ENCODE measurements at places on chromosomes 11 and 22.
A peak's percentile ranks its signal among the peaks of the same experiment; 100 is the strongest.

DNA sequence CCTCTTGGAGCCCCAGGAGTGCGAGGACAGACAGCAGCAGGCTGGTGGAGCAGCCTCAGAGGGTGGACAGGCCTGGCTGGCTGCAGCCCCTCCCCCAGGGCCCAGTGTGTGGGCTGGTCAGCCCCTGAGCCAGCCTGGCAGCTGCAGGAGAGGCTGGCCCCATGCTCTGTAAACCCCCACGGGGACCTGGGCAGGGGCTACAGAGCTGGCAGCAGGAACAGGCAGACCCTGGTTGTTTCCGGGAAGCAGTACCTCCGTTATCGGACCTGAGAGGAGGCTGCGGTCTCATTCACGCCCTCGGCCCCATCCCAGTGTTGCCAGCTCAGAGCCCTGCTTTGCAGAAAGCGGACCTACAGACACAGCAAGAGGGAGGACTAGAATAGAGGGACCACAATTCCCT is 38.5 kb upstream of the COMT start:
- no peak for DNase-seq

DNA sequence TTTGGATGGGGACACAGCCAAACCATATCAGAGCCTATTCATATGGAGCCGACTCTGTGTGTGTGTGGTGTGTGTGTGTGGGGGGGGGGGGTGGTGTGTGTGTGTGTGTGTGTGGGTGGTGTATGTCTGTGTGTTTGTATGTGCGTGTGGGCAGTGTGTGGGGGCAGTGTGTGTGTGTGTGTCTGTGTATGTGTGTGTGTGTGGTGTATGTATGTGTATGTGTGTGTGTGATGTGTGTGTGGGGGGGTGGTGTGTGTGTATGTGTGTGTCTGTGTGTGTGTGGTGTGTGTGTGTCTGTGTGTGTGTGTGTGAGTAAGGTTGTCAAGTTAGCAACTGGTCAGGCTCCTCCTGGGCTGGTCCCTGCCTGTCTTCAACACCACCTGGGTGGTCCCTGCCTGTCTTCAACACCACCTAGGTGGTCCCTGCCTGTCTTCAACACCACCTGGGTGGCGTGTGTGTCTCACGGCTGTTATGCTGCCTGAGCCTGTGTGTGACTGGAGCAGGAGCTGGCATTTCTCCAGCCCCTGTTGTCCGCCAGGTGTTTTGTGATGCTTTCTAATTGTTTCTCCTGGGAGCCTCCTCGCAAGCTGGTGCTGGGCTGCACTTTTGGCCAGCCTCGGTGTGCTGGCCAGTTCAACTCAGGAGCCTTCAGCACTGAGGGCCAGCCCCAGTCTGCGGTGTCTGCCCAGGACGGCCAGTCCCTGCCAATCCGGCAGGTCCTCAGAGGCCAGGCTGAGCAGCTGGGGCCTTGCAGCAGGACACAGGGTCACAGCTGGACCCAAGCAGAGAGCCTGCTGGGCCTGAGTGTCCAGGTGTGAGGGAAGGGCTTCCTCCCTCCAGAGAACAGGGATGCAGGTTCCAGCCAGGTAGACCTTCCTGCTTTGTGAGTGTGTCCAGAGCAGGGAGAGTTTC is 21.5 kb upstream of the PVALB start:
- DNase-seq: no peak

GRCh38 chr11:73384872-73385689 is 8.9 kb downstream of the RELT start:
- no peak for DNase-seq

- no peak for DNase-seq
Measured at GRCh38 chr11:1193326-1194230, 29.3 kb upstream of the MUC5B start.

GRCh38 chr22:26047920-26048319 is 121.3 kb upstream of the SEZ6L start:
- no peak for DNase-seq

DNA sequence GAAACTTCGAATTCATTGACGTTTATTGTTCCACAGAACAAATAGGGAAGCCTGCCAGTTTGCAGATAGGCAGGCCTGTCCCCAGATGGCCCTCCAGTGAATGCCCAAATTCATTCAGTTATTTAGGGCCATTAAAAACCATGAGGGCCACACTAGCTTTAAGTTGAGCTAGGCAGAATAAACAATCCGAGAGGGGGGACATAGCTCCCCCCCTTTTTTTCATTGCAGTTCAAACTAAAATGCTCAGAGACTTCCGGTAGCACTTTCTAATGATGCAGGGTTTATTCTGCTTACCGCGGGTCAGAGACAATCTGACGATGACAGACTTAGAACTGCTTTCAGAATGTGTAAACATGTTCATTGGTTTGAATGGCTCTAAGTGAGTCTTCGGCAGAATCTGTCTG is 72.0 kb downstream of the ZBTB16 start:
- DNase-seq: no peak

DNA sequence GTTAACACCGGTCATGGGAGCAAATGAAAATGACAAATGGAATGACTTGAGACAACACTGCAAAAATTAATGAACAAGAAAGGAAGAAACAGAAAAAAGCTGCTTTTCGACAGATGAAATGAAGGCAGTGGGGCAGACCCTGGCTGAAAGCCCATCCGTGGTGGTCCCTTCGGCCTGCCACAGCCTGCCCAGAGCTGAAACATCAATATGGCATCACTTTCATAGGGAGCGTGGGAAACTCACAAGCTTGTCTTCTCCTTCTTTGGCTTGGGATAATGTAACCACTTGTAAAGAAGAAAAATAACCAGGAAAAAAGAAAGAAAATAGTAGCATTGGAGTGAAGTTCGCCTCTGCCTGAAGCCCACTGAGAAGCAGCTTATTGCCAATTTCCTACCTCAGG is 78.8 kb downstream of the CTTN start:
- DNase-seq: no peak

GRCh38 chr11:95132956-95133355 is 43.3 kb downstream of the ENDOD1 start:
- DNase-seq: no peak

DNA sequence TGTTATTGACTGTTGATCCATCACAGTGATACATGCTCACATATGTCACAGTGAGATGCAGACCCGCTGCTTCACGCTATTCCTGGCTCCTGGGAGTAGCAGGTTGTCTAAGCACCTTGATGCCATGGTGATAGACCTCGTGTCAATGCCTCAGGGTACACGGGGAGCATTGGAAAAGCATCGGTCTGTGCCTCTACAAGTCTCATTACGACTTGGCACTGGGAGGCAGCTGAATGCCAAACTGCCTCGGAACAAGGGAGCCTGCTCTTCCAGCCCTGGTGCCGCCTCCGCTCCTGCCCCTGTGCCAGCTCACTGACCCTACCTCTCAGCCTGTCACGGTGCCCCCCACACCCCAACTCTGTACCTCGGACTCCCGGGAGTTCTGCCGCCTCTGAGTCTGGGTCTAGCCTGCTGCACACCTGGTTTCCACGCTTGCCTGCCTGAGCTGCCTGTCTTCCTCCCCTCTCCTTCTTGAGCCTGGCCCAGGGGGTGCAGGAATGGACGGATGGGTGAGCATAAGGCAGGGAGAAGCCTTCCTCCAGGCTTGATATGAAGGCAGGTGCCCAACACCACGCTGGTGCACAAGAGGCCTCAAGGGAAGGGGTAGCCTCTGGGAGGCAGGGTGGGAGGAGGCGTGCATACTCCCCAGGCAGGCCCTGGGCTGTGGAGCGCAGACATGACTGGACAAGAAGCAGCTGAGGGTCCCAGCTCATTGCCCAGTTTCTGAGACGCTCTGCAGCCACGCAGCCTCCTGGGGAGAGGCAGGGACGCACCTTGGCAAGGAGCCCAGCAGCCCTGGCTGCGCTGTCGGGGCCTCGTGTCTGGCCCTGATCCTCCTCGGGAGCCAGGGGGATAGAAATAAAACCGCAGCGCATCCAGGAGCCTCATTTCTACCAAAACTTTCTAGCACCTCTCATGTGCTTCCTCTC is 1.8 kb upstream of the NFAM1 start:
- DNase-seq: peak; percentile 25

DNA sequence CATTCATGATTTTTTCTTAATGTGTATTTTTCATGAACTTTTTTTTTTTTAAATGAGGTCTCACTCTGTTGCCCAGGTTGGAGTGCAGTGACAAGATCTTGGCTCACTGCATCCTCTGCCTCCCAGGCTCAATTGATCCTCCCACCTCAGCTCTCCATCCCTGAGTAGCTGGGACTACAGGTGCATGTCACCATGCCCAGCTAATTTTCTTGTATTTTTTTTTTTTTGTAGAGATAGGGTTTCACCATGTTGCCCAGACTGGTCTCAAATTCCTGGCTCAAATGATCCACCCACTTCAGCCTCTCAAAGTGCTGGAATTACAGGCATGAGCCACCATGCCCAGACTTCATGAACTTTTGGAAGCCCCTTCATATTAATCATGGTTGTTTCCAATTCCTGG is 49.7 kb downstream of the ADAMTS15 start:
- DNase-seq: no peak

DNA sequence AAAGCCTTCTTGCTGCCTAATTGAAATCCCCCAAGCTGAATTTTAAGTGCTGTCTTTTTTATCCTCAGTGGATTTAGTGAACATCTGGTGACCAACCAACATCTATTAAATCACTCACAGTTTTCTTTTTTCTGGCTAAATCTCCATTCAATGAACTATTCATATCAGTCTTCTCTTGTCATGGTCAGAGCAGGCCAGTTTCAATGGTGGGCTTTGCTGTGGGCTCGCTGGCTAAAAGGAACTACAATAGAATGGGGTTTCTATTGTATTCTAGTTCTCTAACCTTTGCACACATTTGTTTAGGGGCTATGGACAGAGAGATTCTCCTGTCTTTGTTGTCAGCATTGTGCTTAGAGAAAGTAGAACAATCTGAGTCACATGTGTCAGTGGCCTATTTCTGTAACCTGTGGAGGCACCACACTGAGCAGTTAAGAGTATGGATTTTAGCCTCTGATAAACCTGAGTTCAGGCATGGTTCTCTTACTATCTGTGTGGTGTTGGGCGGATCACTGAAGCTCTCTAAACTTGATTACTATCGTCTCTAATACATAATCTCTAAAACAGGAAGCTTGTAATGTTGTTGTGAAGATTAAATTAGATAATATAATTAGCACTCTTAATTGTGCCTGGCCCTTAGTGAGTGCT is 94.2 kb upstream of the CADM1 start:
- peak; percentile 76 for DNase-seq

DNA sequence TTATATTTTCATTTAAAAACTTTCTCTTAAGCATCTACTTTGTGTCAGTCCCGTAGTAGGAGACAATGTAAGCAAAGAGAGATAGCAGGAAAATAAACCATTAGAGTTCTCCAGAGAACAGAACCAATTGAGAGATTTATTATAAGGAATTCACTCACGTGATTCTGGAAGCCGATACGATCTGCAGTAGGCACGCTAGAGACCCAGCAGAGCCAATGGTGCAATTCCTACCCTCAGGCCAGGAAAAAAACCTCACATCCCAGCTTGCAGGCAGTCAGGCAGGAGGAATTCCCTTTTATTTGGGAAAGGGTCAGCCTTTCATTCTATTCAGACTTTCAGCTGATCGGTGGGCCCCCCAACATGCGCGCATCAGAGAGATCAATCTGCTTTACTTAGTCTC is 7.3 kb upstream of the PLEKHA7 start:
- DNase-seq: no peak

DNA sequence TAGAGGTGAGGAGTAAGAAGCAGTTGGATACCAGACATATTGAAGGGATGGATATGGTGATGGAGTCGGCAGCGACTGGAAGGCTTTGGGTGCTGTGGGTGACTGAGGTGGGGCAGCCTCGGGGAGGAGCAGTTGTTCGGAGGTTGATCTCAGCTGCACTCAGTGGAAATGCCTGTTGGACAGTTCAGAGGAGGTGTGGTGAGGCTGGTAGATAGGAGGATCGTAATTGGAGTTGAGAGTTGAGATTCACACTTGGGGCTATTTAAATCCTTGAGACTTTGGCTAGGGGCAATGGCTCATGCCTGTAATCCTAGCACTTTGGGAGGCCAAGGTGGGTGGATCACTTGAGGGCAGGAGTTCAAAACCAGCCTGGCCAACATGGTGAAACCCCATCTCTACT is 6.9 kb downstream of the OTUB1 start:
- no peak for DNase-seq

GRCh38 chr11:7219491-7219890 is 32.2 kb upstream of the SYT9 start:
- DNase-seq: no peak

DNA sequence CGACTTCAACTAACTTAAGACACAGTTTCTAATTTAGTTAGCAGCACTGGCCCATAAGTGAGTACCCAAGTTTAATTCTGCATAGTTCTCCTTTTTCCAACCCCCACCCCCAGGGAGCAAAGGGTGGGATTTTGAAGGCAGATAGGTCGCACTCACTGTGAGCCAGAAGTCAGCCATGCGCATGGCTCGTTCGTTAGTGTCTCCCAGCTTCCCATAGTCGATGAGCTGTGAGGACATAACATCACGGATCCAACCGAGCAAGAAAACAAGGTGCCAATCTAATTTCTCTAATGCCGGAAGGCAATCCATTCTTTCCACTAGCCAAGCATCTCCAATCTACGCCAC is 577 bp downstream of the MRPL17 start:
- peak; percentile 45 for DNase-seq

DNA sequence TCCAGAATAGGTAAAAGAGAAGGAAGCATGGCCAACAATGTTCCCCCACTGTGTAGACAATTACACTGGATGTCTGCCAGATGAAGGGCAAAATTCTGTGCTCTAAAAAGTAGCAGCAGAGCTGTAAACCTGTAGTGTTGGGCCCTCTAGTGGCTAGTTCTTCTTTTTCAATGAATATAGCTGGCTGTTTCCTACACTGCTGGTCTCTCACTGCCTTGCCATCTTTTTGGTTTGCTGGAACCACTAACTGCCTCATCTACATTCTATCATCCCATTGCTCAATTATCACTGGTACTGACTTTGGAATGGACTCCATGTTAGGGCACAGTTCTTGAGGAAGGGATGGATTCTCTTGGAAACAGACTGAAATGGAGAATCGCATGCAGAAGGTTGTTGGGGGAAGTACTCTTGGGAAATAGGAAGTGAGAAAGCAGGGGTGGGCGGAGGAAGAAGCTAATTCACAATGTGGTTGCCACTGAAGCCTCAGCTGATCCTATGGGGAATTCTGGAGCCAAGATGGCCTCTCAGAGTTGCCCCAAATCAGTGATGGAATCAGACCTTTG is 17.9 kb downstream of the KCNE3 start:
- peak; percentile 8 for DNase-seq

GRCh38 chr22:34108168-34108567 is 187.9 kb upstream of the LARGE1 start:
- no peak for DNase-seq

- no peak for DNase-seq
Measured at GRCh38 chr11:132590986-132591385, 941.3 kb downstream of the OPCML start.

GRCh38 chr11:24348908-24349307 is 147.9 kb upstream of the LUZP2 start:
- DNase-seq: no peak

DNA sequence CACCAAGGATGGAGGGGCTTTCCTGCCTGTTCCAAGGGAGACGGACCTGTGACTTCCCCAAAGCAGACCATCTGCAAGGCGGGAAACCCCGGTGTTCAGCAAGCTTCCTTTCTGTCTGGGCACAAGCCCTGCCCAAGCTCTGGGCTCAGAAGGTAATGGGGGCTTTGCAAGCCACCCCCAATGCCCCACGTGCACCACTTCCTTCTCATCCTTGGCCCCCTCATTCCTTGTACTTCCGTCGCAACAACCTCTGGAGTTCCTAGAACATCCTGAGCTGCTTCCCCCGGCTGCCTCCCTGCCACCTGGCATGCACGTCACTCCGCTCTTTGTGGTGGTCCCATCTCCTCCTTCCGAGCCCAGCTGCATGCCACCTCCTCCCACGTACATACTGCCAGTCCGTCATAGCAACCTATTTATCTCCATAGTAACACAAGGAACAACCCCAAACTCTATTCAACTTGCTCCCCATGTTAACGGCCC is 3.9 kb downstream of the MYEOV start:
- DNase-seq: no peak

Measured in NCI-H524 (cell line).